Inflammatory macrophage (primary cell): ENCODE measurements at places on chromosomes 7 and 10.

- DNase-seq = no peak
Measured at GRCh38 chr10:128614016-128614605, 487.9 kb upstream of the MKI67 start.

GRCh38 chr10:112232670-112233069 is 49.1 kb upstream of the GPAM start:
- no peak for DNase-seq

DNA sequence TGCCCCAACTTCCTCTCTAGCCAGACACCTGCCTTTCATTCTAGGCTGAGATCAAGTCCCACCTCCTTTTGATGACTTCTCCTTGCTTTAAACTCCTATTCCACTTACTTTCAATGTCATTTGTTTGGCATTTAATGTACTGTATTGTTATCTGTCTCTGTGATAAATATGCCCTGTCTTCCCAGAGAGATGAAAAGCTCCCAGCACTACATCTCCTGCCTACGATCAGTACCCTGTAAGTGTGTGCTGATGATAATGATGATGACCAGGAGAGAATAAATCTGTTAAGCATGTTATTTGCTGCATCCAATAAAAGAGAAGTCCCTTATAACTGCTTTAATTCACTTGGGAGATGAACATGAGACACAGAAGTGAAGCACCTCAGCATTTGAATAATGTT is 367.4 kb upstream of the C7orf33 start:
- no peak for DNase-seq

DNA sequence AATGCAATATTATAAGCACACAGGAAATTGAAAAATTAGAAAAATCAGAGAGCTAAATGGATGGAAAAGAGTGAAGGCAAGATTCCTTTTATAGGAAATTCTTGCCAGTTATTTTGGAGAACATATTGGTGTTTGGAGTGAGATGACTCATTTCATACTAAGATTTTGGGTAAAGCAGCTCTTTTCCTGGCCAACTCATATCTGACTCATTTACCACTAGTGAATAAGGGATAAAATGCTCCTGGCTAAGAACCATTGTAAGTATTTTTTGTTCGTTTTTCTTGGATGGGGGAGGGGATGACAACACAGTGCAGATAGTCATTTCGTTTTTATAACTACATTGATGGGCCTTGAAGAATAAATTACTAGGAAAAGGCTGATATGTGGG is 139.3 kb downstream of the TWIST1 start:
- DNase-seq = no peak

DNA sequence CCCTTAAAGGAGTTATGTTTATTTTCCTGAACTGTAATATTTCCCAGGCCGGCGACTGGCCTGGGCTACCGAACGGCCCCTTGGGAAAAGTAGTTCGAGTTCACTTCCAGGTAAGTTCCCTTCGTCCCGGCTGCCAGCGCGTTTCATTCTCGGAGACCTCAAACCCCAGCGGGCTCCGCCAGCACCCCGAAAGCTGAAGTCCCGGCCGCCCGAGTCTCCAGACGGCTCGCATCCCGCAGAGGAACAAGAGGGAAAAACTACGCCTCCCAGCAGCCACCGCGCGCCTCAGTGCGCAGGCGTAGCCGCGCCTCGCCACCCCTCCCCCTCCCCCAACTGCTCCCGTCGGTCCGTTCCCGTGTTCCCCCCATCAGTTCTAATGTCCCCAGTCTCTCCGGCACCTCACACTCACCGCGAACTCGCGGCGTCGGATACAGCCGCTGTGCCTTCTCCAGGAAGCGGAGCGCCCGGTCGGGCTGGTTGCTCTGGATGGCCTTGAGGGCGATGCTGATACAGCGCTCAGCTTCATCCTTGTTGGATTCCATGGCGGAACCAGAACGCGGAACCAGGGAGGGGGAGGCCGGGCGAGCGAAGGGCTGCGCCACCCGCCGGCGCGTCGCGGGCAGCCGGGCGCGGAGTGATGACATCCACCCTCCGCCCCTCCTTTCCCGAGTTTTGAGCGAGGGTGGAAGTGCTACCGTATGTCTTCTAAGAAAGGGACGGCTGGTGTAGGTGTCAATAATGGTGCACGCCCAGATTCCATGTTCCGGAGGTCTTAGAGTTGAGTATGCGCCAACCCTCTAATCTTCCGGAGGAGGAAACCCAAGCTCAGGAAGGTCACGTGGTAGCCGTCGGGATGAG is at the start of gene DNAJB12:
TSS of gene DNAJB12 (minus strand) at position 564 of the 858 bp plus-strand sequence. CDS start at position 542, 22 bp downstream.
- peak; percentile 95 for DNase-seq

DNA sequence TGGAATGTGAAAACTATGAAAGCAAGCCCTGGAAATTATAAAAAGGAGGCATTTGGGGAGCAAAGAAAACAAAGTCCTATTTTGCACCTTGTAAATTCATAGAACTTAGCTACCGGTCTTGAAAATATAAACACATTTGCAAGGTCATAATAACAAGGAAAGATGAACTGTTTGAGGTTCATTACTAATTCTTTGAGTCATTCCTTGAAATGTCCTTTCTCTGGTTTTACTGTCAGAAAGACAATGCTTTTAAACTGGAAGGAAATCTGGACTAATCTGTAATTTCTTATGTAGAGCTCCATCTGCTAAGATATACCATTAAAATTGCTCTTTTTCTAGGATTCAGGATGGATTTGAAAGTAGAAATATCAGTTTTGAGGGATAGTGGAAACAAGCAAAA is 1.4 kb downstream of the ERLIN1 start:
- no peak for DNase-seq

DNA sequence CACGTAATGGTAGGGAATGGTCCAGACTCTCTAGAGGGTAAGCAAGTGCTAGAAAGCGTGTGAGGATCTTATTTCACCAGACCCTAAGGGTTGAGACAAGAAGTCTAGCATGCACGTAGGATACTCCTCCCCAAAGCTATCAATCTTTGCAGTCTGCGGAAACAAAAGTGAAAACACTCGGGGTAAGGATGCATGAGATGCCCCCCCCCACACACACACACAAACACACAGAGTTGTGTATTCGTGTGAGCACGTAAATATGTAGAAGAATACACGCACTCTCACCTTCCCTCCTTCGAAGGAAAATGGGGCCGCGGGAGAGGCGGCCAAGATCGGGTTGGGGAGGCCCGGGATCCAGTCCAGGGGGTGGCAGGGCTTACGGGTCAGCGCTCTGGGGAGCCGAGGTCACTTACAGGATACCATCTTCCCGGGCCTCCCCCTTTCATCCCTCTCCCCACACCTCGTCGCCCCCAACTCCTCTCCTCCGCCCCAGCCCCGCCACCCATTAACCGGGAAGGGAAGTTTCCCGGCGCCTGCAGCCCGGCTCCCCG is 455 bp downstream of the CUL2 start:
- no peak for DNase-seq

DNA sequence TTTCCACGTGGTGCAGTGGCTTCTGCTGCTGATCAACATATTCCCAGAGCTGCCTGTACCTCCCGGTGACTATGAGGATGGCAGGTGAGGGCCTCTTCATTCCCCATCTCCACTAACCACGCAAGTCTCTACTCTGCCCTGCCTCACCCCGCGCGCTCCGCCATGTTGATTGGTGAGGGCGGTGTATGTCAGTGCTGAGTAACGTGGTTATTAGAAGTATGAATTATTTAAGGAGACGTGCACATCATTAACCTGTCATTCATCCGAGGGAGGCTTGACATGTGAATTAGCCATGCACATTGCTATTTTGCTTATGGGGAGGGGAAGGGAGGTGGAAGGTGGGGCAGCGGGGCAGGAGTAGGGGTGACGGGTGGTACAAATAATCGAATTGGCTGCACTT is 138.6 kb downstream of the SORCS3 start:
- no peak for DNase-seq

DNA sequence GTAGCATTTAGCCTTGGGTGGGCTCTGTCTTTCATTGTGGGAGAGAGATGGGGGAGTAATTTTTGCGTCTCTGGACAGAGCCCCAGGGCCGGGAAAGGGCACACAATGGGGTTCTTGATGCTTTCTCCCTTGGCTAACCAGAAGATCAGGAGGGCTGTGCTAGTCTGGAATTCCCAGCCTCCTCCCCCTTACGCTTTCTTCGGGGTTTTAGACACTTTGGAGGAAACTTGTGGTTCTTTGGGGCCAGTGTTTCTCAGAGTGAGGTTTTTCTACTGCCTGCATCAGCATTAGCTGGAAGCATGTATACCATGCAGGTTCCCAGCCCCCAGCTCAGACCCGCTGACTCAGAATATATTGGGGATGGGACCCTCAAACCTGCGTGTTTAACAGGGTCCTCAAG is 7.0 kb downstream of the NEURL1 start:
- DNase-seq = no peak

DNA sequence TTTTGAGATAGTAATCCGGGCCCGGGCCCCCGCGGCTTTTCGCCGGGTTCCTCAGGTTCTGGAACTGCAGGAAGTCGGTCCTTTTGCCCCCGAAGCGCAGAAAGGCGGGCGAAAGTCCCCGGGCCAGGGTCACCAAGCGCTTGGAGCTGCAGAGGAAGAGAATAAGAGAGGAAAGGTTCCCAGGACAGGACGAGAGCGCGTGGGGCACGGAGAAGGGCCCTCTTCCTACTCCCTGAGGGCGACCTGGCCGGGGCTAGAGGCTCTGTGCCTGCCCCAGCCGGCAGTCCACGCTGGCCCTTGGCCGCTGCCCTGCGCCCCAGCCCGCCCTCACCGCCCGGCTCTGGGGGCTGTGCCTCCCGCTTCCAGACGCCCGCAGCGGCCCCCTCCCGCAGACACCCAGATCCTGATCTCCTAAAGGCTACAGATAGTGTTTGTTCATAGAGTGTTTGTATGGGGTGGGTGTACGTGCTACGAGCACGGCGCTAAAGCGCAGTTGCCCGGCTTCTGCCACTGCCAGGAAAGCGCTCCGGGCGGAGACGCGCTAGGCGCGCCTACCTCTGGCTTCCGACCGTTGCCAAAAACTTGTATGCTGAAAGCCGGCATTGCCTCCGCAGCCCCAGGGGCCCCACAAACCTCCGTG is 3.2 kb downstream of the HPSE2 start:
- DNase-seq = no peak

DNA sequence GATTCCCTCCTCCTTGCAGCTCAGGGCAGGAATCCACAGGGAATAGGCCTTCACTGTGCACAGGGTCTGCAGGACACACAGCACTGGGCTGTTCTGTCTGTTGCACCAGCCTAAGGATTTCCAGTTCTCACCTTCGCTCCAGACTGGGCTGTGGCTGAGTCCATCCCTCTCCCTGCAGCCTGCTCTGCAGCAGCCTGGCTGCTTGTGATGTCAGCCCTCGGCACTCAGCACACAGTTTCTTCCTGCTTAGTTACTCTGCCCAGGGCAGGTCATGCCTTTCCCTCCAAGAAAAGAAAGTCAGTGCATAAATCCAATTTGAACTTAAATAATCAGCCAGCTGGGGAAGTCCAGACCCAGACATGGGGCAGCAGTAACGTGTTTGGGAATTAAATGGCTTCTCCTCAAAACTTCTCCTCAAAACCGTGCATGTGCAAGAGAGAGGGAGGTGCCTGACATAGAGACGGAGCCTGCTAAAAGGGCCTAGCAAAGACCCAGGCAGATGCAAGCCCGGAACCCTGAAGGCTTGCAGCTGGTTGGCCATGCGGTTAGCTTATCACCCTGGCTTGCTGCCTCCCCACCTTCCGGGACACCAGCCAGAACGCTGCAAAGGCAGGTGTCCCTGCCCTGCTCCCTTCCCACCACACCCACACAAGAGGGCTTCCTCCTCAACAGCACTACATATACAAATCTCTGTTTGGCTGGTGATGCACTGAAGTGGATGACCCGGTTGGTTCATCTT is 10.9 kb upstream of the GDF2 start:
- no peak for DNase-seq

DNA sequence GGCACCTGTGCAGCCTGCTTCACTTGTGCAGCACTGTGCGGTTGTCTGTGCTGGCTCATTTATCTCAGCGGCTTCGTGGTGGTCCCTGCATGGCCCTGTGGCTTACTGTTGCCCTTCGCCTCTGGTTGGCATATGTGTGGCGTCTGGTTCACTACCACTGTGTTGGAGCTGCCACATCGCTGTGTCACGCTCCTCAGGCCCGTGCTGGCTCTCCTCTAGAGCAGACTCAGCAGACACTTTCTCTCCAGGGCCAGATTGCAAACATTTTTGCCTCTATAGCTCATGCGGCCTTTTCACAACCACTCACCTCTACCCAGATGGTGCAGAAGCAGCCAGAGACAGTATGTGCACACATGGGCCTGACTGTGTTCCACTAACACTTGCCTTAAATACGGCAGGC is 37.9 kb downstream of the PPP2R2D start:
- DNase-seq = no peak

GRCh38 chr7:13077466-13077865 is 390.0 kb downstream of the ARL4A start:
- DNase-seq = no peak

DNA sequence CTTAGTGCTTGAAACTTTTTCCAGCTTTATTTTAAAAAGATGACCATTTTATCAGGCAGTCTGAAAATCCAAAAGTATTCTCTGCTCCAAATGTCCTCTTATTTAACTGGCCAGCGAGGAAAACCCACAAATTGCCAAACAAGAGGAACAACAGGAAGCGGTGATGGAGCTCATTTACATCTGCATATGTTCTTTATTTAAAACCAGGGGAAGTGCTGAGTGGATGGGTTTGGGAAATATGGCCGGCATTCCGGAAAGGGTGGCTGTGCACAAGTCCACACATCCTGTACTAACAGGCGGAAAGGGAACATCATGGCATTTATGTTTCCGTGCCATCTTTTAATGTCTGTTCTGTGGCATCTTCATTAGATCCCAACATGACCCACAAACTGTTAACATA is 974.5 kb downstream of the LRMDA start:
- DNase-seq = peak; percentile 23

DNA sequence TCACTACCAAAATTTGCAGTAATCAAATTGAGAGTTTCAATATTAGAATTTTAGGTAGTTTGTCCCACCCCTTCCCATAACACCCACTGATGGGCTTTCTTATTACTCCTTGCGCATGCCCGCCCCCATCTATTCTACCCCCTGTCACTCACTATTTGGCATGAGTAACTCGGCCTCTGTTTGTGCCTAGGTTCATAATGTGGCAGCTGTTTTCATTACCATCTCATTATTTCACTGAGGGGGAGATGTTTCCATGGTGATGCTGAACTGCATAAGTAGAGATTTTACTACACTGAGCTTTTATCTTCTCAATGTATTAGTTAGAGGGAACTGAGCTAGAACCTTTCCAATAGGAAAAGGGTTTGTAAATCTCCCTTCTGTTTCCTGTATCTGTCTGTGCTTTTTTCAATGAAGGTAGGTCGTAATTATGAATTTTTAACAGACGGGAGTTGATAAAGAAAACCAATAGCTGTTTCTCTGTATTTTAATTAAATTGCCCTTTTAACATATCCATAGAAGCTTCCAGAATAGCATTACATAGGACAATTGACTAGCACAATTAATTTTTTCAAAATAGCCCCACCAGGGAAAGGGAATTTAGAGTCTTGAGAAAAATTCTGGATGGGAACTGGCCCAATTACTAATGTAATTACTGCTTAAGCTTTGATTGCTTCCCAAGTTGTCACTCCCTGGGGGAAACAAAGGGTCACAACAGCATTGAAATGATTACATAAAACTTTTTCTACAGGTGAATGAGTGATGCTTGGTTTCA is 33.4 kb downstream of the PRPS1L1 start:
- no peak for DNase-seq

GRCh38 chr7:139675127-139676125 is 102.4 kb downstream of the HIPK2 start:
- DNase-seq = peak; percentile 29
